ENCODE measurements at places on chromosomes 12 and 14.

DNA sequence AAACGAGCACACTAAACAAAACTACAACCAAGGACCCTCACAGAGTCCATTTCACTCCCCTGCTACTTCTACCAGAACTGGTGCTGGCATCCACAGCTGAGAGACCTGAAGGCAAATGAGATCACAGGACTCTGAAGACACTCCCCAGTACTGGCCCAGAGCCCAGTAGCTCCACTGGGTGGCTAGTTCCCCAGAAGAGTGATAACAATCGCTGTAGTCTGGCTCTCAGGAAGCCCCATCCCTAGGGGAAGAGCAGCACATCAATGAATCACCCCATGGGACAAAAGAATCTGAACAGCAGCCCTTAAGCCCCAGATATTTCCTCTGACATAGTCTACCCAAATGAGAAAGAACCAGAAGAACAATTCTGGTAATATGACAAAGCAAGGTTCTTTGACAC, 190.7 kb upstream of the BMP4 start:
- no peak for DNase-seq

- no peak for DNase-seq
Observed at GRCh38 chr12:38886064-38886463, 19.3 kb downstream of the CPNE8 start.

- DNase-seq: no peak
Observed at GRCh38 chr12:45398552-45398951, 182.7 kb downstream of the ANO6 start.

DNA sequence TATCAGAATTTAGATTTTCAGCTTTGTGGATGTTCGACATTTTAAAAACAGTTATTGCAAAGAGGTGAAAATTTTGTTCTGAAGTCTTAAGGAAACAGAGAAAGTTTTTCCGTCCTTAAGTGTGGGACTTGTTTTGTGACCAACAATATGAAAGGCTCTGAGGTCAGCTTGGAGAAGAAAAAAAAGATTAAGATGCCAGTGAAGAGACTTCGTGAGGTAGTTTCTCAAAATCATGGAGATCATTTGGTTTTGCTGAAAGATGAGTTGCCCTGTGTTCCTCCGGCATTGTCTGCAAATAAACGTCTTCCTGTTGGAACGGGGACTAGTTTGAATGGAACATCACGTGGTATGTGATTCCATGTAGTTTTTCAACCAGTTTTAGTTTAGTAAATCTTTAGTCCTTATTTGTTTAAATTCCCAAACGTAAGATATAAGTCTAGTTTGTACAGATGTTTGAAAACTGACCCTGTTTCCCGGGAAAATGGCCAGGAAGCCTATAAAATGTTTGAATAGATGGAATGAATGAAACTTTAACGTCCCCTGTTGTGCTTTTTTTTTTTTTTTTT, 682 bp downstream of the KIAA0586 start:
- peak; percentile 22 for DNase-seq

GRCh38 chr14:69611172-69612013, at the start of gene SUSD6:
Gene SUSD6 (plus strand): TSS chr14:69611596. CDS start chr14:69658593, 46,997 bp downstream.
- peak; percentile 99 for DNase-seq

DNA sequence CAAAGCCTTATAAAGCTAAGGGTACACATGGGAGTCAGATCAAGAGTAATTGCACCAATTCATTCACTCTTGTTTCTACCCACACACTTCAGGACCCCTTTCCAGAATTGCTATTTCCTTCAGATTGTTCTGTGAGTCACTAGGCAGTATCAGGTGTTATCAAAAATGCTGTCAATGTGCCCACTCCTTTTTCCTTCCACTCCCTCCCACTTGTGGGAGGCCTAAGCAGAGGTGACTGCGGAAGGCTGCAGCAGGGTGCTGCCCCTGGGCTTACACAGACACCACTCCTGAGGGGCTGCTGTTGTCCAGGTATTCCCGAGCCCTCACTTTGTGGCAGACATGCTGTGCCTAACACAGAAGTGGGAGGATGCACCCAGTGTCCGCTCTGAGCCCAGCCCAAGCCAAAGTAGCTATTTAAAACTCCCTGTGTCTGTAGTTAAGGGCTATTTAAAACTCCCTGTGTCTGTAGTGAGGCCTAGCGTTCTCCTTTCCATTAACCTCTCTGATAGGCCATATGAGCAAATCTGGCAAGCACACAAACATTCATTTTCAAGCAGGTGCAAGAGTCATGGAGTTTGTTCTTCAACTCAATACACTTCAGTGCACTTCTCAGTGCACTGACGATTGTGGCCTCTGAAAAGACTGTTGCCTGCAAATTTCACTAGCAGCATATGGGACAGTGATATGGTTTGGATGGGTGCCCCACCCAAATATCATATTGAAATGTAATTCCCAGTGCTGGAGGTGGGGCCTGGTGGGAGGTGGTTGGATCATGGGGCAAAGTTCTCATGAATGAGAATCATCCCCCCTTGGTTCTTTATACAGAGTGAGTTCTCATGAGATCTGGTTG, 117.8 kb downstream of the PHLDA1 start:
- DNase-seq: no peak

GRCh38 chr14:21923820-21924219, 250.2 kb upstream of the OR4E1 start:
- DNase-seq: no peak

DNA sequence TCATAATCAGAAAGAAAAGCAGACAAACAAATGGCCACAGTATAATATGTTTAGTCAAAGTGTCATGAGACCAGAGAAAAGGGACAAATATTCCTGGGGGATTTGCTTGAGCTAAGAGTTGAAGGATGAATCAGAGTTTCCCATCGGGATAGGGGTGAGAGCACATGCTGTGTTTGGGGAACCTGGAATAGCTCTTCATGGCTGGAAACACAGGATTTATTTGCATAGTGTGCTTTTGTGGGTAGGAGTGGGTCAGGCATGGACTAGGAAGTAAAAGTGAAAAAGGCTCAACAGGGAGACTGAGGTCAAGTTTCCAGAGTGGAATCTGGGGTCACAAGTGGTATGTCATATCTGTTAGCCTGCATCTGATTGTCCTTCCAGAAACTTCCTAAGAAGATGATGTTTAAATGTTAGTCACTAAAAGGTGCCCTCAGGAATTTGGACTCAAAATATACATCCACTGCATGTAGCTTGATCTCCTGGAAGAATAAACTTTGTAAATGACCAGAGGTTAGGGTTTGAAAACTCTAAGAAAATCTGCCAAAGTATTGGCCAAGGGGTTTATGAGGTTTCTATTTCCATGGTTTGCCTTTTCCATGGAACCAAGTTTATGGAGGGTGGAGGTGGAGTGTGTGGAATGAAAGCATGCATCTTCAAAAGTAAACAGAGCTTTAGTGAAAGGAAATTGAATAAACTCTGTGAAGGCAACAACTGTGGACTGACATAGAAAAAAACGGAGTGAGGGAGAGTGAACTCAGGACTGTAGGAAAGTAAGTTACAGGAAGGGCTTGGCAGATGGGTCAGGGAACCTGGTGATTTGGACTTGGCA, 344.6 kb downstream of the C12orf75 start:
- DNase-seq: no peak

DNA sequence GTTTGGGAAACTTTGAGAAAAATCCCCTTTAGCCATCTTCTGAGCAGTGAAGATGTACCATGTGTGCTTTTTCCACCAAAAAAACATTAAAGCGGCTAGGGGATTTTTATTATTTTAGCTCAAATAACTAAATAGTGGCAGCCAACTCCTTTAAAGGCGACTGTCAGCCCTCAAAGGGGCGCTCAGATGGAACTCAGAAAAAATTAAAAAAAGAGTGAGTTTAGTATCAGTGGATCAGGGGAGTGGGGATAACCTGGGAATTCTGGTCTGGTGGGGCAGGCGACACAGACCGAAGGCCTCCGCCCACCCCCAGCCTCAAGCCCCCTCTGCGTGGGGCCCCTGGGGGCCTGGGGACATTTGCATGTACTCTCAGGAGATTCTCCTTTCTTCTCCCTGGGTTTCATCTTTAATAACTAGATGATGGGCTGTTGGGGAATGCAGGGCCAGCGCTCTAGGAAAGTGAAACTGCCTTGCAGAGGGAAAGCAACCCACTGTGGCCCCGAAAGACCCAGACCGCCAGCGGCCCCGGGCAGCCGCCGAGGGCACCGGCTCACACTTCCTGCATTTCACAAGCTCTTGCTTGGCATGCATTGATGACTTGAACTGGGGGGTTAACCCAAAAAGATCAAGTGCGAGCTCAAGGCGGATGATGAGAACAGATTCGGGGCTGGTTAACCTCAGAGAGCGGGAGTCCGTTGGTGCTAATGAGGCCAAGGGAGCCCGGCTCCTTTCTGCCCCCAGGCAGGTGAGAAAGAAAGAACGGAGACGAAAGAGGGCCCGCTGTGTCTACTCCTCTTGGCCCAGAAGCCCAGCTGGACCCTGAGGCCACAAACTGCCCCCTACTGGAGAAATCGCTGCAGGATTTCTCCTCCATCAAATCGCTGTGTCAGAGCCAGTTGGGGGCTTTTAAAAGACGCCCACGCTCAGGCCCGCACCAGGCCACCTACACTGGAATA, 7.3 kb upstream of the BATF start:
- DNase-seq: no peak

DNA sequence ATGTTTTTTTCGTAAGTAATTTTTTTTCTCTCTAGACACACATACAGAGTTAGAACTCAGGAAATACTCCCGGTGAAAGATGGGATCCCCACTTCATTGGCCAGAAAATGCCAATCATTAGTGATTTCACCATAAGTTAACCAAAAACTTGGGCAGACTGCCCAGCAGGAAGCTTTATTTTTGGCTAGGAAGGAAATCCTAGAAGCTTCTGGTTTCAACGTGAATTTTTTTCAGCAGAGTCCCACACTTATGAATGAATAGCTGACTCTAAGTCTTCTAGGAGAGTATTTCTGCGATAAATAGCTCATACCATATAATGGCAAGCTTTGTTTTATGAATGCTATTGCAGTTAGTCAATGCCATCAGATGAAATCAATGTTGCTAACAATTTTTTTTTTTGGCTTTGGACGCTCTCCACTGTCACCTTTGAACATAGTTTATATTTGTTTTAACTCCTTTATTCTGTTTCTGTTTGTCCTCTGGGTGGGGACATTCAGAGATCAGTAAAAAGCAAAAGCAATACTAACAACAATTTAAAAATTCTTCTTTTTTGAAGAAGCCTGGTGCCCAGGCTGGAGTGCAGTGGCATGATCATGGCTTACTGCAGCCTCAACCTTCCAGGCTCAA, 9.5 kb downstream of the PPP1CC start:
- no peak for DNase-seq

DNA sequence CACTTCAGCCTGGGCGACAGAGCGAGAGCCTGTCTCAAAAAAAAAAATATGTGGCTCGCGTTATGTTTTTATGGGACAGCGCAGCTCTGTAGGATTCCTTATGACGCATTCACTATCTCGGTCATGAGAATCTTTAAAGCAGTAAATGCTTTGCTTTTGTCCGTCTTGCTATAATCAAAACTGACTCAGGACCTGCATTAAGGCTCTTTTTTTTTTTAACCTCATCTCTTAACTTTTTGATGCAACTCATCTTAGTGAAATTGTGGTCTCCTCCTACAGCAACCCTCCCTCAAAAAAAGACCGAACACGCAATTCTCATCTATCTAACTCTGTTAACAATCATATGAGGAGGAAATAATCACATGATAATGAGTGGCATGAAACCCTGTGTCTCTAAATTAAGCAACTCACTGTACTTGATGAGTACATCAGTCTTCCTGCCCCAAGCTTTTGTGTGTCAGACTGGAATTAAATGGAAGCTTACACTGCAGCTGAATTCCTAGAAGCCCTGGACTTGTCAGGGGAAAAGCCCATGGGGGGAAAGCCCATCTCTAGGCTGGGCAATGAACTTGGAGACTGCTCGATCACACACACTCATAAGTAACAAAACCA, 4.3 kb downstream of the P2RX4 start:
- DNase-seq: no peak

GRCh38 chr14:63436286-63437098, 106.7 kb downstream of the PPP2R5E start:
- DNase-seq: no peak

- no peak for DNase-seq
Observed at GRCh38 chr12:113191227-113191626, 5.7 kb downstream of the RITA1 start.

DNA sequence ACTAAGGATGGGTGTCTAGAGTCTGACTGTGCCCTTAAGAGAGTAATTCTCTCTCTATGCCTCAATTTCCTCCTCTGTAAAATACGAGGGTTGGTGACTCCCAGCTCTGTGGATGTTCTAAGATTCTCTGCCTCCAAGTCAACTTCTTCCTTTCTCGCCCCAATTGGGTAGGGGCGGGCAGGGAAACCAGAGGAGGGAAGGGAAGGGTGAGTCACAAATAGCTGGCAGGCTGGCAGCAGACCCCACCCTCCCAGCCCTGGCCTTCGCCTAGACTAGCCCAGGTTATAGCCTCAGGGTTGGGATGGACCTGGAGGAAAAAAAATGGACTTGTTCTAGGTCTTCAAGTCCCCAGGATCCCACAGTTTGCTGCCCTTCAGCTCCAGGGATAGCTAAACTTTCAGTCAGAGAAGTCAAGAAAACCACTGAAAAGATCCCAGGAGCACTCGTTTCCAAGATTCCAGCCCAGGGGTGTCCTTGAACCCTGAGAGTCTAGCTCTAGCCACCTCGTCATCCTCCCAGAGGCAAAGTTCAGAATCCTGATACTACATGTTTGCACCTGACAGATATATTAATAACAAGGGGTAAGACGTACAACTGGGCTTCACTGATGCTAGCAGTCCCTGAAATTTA, 2.3 kb downstream of the DGKA start:
- DNase-seq: no peak

- no peak for DNase-seq
Observed at GRCh38 chr12:126389220-126389841, 1324.1 kb downstream of the AACS start.

DNA sequence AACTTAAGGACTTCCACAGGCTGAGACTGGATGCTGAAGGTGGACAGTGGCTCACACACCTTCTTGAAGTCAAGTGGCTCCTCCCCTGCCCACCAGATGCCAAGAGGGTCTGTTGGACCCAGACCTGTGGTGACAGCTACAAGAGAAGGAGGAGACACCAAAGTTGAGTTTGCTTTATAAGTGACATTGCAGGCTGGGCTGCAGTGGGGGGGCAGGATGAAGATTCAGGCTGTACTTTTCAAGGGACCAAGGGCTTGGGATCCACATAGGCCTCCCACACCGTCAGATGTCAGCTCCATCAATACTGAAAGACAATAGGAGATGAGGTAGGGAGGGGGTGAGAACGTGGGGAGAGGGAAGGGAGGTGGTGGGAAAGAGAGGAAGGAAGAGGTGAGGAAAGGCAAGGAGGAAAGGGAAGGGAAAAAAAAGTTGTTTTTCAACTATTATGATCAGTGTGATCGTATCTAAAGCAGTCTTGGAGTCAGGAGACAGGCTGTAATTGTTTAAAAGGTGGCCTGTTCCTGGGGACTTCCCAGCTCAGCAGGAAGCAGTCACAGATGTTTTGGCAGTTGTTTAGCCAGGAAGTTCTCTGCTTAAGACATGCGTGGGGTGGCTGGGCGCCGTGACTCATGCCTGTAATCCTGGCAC, 84.1 kb upstream of the RESF1 start:
- DNase-seq: no peak

GRCh38 chr14:22510527-22511110, 78.4 kb downstream of the DAD1 start:
- DNase-seq: no peak

GRCh38 chr12:121277374-121277759, 19.1 kb downstream of the CAMKK2 start:
- no peak for DNase-seq

Measured in D341Med (cell line).